ENCODE measurements at places on chromosomes 7 and 10.
A peak's percentile ranks its signal among the peaks of the same experiment; 100 is the strongest.

DNA sequence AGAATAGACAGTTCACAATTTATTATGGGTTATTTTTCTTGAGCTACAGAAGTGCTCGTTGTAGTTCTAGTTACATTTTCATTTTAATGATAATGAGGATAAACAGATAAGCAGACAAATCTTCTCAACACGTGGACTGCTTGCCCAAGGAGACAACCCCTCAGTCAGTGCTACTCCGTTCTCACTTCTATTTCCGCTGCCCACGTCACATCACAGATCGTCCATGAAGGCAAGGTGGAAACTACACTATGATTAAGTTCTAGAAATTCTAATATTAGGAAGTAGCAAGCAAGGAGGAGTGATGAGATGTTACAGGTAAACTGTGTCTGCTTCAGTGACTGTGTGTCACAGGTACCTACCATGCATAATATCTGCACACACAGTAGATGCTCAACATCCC lies 210.5 kb downstream of the CHCHD3 start:
- no peak for DNase-seq

DNA sequence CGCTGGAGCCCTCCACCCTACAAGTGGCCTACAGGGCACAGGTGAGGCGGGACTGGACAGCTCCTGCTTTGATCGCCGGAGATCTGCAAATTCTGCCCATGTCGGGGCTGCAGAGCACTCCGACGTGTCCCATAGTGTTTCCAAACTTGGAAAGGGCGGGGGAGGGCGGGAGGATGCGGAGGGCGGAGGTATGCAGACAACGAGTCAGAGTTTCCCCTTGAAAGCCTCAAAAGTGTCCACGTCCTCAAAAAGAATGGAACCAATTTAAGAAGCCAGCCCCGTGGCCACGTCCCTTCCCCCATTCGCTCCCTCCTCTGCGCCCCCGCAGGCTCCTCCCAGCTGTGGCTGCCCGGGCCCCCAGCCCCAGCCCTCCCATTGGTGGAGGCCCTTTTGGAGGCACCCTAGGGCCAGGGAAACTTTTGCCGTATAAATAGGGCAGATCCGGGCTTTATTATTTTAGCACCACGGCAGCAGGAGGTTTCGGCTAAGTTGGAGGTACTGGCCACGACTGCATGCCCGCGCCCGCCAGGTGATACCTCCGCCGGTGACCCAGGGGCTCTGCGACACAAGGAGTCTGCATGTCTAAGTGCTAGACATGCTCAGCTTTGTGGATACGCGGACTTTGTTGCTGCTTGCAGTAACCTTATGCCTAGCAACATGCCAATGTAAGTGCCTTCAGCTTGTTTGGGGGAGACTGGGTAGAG lies at the start of gene COL1A2:
TSS of gene COL1A2 (plus strand) at position 459 of the 704 bp plus-strand sequence. CDS start at position 596, 137 bp downstream.
- peak; percentile 99 for DNase-seq

DNA sequence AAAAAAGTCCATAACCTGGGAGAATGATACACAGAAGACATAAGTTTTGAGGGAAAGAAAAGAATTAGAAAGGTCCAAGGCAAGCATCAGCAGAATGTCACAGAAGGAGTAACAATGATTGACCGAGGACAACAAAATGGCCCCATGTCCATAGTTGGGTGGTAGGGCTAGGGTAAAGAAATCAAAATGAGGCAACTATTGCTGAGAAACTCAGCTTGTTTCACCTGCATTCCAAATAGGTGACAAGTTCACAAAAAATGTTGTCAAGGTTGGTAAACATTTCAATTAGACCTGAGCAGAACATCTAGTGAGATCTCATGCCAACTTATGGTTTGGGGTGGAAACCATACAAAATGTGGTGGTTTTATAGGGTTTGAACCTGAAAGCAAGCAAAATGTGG lies 22.8 kb upstream of the DLX6 start:
- no peak for DNase-seq

- DNase-seq = no peak
Observed at GRCh38 chr7:80842022-80842790, 76.6 kb downstream of the SEMA3C start.

- DNase-seq = peak; percentile 36
Observed at GRCh38 chr7:51139796-51140195, 176.8 kb downstream of the COBL start.

GRCh38 chr10:106777841-106778240 lies 386.7 kb downstream of the SORCS1 start:
- no peak for DNase-seq

- peak; percentile 67 for DNase-seq
Observed at GRCh38 chr7:44045226-44046014, 918 bp downstream of the DBNL start.

GRCh38 chr7:105088456-105088855 lies 74.5 kb downstream of the KMT2E start:
- no peak for DNase-seq

DNA sequence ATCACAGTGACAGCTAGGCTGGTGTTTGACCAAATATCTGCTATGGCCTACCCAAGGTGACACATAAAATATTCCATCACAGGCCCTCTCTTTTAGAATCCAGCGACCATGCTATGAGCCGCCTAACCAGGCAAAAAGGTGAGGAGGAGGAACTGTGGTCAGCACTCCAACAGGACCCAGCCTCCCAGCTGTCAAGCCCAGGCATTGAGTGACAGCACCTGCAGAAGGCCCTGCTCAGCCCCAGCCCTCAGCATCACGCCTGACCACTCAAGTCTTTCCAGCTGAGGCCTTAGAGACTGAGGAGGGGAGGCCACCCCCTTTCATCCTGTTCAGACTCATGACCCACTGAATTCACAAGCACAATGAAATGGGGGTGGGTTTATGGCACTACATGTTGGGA lies 43.0 kb downstream of the CXCL12 start:
- DNase-seq = no peak

- no peak for DNase-seq
Observed at GRCh38 chr10:311901-312665, 176.8 kb downstream of the ZMYND11 start.

DNA sequence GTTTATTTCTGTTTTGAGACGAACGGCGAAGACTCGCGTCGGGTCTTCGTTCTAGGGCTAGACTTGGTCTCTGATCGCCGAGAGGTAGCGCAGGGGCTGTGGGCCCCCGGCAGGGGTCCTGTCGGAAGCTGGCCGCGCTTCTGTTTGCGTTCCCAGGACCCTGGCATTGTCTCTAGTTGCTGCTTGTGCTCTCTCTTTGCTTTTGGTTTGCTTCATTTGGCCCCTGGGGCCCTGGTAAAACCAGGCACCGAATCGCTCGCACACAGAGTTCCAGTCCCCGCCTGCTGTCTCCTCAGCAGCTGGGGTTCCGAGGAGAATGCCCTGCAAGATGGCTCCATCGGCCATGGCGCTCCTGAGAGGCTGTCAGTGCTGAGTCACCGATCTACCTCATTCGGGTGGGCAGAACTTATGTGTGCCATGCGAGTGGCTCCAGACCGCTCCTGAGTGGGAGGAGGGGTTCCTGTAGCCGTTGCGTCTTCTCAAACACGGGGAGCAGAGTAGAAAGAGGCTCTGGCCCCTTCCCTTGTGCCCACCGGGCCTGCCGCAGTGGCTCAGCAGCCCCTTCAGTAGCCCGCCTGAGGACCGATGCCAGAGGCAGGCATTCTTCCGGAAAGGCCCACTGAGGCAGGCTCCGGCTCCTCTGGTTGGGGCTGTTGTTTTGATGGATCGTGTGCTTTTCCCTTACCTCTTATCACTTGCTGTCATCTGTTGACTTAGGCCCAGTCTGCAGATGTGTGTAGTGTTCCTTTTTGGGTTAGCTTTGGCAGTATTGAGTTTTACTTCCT lies 826 bp downstream of the CHPF2 start:
- peak; percentile 85 for DNase-seq

DNA sequence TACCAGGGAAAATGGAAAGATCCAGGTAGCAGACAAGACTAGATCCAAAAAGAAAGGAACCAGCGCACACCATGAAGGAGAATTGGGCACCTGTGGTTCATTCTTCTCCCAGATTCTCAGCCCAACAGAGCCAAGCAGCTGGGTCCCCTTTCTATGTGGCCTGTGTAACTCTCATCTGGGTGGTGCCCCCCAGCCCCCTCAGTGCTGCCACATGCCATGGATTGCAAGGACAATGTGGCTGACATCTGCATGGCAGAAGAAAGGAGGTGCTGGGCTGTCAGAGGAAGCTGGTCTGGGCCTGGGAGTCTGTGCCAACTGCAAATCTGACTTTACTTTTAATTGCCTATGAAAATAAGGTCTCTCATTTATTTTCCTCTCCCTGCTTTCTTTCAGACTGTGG lies 21.4 kb downstream of the PRSS2 start:
- DNase-seq = no peak

- DNase-seq = peak; percentile 93
Observed at GRCh38 chr10:110512461-110513187, 14.9 kb downstream of the DUSP5 start.

DNA sequence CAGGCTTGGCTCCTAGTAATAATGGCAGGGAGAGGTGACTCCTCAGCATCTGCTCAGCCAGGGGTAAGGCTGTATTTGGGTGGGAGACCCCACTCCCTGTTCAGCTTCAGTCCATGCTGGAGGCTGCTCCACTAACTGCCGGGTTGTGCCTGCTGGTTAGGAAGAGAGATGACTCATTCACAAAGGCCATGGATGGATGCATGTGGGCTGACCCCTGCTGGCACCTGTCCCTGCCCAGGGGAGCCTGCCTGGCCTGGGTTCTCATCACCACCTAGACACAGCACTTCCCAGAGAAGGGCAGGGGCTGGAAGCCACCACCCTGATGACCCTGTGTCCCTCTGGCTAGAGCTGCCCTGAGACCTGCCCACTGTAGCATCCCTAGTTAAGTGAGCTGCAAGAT lies 59.0 kb downstream of the VSTM4 start:
- peak; percentile 4 for DNase-seq

DNA sequence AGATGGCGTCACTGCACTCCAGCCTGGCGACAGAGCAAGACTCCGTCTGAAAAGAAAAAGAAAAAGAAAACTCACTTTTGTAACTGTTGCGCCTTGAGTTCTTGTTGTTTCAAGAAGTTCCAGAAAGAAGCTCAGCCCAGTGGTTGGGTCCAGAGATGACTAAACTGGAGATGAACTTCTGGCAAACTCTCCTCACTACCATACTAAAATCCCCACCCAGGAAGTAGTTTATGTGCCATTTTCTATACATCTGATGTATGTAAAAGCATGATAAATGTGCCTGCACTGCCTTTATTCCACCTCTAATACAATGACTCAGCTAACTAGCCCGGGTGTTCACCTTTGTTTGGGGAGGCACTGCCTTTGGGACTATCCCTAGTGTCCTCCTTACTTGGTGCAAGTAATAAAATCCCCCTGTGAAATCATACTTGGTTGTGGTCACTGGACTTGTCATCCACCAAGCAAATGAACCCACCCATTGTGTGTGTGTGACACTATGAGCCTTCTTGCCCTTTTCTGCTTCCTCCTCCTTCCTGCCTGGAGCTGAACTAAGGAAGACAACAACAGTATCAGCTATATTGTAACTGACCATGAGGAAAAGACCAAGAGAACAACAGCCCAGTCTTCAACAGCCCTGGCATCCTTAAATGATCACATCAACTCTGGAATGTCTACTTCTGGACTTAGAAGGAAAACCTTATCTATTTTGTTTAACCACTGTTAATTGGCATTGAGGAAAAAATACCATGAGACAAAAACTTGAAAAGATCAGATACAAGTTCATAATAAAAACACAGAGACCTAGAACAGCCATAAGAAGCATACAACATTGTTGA lies 33.6 kb downstream of the JMJD1C start:
- DNase-seq = no peak

DNA sequence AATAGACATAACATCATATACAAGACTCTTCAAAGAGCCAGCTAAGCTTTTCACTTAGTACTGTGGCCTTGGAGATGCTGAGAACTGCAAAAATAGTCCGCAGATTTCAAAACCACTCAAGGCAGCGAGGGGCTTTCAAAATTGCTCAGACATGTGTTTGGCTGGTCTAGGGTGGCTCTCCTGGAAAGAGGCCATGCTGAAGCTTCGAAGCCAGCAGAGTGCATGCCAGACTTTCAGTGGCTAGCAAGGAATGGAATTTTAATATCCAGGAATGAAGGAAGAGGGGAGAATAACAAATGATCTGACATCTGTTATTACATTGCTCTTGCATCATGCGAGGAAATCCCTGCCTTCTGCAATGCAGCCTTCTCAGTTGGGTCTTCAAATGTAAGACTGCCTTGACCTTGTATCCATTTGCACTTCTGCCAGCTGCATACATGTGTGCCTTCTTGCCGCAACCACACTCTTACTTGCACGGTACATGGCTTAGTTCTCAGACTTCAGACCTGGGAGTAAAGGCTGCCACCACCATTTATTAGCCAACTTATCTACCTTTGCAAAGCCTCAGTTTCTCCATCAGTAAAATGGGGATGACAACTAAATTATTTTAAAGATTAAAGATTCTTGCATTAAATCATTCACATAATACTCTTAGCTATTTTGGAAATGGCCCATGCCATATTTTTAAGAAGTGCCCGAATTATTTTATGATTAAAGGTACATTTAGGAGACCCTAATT lies 55.9 kb downstream of the ITIH5 start:
- peak; percentile 50 for DNase-seq

DNA sequence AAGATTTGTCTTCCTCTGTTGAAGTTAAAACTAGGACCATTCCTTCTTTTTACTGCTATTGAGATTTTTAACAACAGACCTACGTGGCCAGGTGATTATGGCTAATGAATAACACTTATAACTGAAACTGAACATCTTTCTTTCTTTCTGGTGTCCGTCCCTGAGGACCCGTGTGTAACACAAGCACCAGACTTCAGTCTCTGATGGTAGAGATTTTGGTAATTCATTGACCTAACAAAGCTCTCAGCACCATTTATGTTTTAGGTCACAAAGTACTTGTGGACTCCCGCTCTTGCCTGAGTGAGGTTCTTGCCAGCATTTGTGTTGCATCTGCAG lies 40.4 kb upstream of the TMEM229A start:
- DNase-seq = no peak

DNA sequence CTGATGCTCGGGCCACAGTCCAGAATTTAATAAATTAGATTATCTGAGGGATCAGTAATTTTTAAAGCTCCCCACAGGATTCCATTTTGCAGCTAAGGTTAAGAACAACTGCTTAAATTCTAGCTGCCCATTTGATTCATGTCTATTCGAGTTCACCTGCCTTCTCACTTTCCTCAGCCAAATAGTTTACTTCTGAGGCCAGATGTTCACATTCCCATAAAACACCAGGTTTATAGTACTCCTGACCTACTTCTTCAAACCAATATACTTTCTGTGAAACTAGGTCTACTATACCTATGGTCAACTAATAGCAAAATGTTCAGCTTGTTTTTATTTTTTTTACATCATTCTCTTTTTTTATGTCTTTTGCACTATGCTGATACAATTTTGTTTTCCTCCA lies 86.3 kb downstream of the GPR158 start:
- no peak for DNase-seq

GRCh38 chr7:2270495-2270894 lies 28.5 kb downstream of the NUDT1 start:
- no peak for DNase-seq
